ENCODE measurements at places on chromosomes 16 and 17.
A peak's percentile ranks its signal among the peaks of the same experiment; 100 is the strongest.

- DNase-seq, result peak; percentile 76
Measured at GRCh38 chr16:3112058-3112880, at the start of gene ZNF205. ZNF205 (plus strand) TSS chr16:3112586; CDS start chr16:3113431, 845 bp downstream.

DNA sequence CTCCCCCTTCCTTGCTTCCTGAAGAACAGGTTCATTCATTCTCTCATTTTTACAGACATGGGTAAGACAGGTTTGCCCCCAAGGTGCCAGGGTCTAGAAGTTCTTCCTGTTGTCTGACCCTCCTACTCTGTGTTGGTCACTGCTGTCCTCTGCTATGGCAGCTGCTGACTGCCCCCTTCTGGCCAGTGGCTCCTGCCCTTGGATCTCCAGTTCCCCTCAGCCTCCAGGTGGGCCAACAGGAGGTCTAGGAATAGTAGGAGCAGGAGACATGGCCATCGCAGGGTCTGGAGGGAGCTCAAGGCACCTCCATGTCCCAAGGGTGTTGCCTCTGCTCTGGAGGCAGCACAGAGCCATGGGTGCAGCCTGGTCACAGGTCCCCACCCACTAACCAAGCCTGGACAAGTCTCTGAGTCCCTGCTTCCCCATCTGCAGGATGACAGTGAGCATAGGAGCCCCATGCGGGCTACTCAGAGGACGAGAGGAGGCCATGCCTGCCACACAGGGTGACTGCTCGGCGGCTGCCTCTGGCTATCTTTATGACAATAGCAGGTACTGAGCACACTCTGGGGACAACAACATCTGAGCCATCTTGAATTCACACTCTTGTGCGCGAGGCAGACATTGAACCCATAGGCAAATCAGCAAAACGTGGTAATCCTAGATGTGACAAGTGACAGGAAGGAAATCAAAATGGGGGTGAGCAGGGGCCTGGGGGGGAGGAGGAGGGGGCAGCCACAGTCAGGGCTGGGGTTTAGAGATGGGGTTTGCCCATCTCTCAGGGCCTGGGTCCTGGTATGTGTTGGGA is 27.0 kb upstream of the NXPH3 start:
- peak; percentile 62 for DNase-seq

DNA sequence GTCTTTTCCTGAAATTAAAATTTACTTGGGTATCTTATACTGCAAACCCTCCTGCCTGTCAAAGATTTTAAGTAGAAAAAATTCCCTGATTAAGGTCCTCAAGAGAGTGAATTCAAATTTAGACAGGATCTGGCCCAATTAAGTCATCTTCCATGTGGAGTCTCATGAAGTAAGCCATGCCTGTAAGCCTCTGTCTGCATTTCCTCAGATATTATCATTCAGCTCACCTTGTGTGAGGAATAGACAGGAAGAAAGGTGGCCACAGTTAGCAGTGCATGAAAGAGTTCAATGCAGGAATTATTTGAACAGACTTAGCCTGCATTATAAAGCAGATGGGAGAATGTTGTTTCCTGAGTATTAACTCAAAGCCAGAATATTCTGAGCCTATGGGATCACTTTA is 174.7 kb downstream of the HS3ST3A1 start:
- DNase-seq, result no peak

DNA sequence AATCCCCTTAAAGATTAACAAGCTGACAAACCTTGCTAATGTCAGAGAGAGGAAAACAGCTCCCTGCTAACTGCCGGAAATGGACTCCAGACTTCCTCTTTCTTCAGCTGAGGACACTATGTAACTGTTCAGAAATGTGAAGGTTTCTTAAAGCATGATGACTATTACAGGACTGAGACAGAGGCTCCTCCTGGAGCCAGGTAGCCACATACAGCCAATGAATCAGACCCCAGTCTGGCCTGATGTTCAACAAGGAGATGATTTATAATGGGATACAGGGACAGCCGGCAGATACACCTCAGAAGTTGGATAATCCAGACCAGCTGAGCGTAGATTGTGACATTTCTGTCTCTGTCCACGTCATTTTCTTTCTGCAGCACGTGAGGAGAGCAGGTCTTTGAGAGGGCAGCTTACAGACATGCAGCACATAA is 216.2 kb downstream of the HS3ST3A1 start:
- DNase-seq, result peak; percentile 73

DNA sequence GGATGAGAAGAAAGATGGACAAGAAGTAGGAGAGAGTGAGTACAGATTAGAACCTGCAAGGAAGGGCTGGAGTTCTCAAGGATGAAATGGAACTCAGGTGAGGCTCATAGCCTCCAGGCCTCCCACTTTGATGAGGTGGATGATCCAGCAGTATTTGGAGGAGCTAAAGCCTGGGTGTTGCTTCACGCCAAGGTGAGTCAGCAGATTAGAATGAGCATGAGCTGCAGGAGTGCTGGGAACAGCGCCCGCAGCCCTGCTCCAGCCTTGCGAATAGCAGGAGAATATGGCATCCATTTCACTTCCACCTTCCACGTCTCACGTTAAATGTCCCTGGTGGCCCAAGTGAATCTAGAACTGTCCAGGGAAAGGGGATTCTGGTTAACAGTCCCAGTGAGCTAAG is 94.4 kb upstream of the CPHXL start:
- no peak for DNase-seq

DNA sequence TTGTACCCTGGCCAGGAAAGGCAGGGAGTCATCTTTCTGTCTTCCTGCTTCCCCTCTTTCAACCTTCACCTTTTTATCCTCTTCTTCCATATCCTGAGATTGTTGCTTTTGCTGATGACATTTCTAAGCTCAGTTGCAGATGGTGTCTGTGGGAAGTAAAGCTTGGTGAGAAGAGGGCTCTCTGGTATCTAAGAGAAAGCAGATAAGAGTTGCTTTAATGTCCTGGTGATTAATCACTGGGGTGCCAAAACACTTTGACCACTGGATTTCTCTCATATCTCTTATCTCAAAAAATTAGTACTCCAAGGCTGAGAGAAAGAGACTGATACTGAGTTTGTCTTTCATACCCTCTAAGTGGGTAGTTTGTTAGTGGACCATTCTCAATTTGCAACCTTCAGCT is 71.3 kb downstream of the NEUROD2 start:
- no peak for DNase-seq

DNA sequence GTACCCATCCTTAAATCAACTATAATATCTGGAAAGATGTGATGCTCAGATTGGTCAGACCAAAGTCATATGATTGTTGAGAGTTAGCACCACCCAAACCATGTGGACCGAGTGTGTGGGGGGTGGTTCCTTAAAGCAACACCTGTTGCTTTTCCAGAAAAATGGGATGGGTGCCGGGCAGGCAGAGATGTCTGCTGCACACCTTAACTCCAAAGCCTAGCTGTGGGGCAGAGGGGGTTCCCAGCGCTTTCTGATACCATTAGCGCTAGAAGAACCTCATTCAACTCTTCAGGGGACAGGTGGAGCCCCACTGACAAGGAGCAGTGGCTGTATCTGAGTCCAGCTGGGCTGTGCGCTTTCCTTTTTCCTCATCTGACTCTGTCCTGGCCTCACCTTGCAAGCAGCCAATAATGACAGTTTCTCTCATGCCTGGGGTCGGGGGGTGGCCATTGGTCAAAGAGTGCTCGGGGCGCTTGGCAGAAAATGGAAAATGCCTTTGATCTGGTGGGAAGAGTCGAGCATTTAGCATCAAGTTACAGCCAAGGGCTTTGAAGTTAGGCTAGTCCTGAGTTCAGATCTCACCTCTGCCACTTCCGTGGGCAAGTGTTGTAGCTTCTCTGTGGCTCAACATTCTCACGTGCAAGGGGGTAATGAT is 82.6 kb downstream of the IRX3 start:
- DNase-seq, result no peak

- peak; percentile 69 for DNase-seq
Measured at GRCh38 chr17:17351901-17352781, 49.0 kb downstream of the NT5M start.

- no peak for DNase-seq
Measured at GRCh38 chr17:57603546-57603945, 141.6 kb downstream of the CCDC182 start.

Data from GM23248 (cell line).